Cardiac septum (tissue), 1 donor: ENCODE measurements at places on chromosomes 12 and 14.

GRCh38 chr14:31968956-31969698 is 108.0 kb upstream of the ARHGAP5 start:
- DNase-seq: no peak

GRCh38 chr12:22657538-22657937 is 32.6 kb downstream of the ETNK1 start:
- no peak for DNase-seq

GRCh38 chr12:19654650-19655376 is 215.5 kb downstream of the AEBP2 start:
- no peak for DNase-seq

DNA sequence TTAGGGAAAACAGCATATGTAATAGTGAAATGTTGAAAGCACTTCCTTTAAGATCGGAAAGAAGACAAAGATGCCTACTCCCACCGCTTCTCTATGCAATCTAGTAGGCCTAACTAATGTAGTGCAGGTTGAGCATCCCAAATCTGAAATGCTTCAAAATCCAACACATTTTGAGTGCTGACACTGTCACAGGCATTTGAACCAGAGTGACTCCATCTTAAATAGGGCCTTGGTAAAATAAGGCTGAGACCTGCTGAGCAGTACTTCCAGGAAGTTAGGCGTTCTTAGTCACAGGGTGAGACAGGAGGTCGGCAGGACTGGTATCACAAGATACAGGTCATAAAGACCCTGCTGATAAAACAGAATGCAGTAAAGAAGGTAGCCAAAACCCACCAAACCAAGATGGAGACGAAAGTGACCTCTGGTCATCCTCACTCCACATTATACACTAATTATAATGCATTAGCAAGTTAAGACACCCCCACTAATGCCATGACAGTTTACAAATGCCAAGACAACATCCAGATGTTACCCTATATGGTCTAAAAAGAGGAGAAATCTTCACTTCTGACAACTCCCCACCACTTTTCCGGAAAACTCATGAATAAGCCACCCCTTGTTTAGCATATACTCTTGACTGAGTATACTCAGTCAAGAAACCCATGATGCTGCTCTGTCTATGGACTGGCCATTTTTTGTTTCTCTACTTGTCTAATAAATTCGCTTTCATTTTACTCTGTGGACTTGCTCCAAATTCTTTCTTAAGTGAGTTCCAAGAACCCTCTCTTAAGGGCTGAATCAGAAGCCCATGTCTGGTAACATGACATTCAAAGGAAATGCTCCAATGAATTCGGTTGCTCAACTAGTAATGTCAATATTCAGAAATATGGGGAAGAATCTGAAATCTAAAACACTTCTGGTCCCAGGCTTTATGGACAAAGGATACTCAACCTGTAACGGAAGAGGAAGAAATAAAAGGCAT is 47.1 kb upstream of the MTERF2 start:
- DNase-seq: no peak

DNA sequence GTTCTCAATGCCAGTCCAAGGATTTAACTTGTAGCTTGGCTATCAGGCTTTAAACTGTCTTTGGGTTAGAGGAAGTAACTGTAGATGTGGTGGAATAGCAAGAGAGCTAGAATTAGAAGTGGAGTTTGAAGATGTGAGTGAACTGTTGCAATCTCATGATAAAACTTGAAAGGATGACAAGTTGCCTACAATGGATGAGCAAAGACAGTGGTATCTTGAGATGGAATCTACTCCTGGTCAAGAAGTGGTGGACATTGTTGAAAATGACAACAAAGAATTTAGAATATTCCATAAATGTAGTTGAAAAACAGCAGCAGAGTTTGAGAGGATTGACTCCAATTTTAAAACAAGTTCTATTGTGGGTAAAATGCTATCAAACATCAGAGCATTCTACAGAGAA is 199.0 kb downstream of the DUSP6 start:
- no peak for DNase-seq

GRCh38 chr12:65252515-65252914 is 26.0 kb upstream of the MSRB3 start:
- DNase-seq: no peak

GRCh38 chr12:24850496-24850895 is 98.4 kb downstream of the BCAT1 start:
- no peak for DNase-seq

GRCh38 chr12:1418144-1418543 is 176.2 kb downstream of the FBXL14 start:
- no peak for DNase-seq

DNA sequence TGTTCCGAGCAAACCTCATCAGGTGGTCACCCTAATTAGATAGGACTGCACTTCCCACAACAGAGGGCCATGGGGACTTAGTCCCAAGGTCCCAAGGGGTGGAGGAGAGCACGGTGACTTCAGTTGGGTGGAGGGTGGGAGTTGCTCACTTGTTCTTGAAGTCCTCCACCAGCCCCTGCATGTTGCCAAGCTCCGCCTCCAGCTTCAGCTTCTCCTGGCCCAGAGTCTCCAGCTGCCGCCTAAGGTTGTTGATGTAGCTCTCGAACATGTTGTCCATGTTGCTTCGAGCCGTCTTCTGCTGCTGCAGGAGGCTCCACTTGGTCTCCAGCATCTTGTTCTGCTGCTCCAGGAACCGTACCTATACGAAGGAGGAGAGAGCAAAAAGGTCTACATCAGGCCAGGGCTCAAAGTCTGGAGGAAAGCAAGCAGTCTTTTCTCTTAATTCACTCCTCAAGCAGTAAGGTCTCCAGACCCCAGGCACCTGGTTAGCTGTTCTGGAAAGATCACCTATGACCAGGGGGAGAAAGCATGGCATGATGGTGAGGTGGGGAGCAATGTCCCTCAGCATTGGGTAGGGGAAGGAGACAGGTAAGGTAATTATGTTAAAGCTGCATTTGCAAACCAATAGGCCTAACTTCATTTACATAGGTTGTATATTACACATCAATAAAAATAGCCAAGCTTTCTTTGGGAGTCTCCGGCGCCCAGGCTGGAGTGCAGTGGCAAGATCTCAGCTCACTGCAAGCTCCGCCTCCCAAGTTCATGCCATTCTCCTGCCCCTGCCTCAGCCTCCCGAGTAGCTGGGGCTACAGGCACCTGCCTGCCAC is 2.9 kb downstream of the KRT8 start:
- DNase-seq: no peak

DNA sequence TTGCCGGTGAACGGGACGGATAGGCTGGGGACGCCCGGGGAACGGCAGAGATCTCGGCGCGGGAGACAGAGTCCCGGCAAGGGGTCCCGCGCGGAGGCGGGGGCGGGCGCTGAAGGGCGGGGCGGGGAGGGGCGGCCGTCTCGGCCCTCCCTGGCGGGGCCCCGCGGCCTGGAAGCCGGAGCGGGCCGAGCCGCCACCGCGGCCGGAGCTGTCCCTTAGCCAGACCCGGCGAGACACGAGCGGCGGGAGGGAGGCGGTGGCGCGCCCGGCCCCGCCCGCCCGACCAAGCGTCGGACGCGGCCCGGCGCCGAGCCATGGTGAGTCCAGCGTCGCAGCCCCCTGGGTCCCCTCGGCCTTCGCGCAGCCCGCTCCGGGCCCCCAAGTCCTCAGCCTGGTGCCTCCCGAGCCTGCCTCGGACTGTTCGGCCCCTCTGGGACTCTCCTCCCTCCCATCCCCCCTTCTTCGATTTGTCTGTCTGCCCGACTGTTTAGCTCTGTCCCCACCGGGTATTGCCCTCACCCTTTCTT is at the start of gene ARHGEF40:
Gene ARHGEF40 (plus strand): TSS at position 222 of the 527 bp plus-strand sequence. CDS start 93 bp downstream, at position 315.
- no peak for DNase-seq

DNA sequence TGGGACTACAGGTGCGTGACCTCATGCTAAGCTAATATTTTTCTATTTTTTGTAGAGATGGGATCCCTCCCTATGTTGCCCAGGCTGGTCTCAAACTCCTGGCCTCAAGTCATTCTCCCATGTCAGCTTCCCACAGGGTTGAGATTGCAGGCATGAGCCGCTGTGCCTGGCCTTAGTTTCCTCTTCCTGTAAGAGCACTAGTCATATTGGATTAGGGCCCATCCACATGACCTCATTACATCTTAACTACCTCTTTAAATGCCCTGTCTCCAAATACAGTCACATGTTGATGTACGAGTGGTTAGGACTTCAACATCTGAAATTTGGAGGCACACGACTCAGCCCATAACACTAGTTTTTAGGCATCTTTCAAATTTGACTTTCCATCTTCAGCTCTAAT is 72.2 kb upstream of the RASSF3 start:
- DNase-seq: no peak

DNA sequence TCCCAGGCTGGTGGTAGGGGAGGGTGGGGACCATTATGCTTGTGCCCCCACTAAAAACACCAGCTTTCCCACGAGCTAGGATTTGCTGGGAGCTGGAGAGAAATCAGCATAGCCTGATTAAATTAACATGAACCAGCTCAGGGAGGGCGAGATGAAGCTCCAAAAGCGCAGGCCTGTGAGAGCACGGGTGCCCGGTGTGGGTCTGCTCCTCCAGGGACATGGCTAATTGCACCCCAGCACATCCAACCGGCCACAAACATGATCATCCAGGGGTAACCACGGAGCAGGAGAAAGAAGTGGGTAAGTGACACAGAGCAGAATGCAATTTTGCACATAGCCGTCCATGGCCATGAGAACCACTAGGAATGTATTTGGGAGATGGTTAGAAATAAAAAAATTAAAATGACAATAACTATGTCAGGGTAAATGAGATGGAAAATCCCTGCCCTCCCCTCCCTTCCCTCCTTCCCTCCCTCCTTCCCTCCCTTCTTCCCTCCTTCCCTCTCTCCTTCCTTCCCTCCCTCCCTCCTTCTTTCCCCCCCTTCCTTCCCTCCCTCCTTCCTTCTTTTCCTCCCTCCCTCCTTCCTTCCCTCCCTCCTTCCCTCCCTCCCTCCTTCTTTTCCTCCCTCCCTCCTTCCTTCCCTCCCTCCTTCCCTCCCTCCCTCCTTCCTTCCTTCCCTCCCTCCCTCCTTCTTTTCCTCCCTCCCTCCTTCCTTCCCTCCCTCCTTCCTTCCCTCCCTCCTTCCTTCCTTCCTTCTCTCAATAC is 26.9 kb downstream of the CLMN start:
- DNase-seq: no peak

DNA sequence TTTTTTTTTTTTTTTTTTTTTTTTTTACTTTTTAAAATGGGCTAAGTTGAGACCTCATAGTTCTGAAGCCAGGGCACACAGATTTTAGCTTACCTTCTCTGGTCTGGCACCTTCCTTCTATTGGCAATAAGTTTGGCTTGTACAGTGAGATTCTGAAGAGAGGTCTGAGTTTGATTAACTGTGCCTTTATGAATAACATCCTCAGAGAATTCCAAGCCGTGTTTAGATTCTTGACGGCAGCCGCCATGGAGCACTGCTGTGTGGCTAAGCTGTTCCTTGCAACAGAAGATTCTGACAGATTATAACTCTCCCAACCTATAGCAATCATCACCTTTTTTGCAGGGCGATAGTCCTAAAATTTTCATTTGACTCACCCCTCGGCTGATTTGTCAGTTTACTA is 354.9 kb upstream of the FAR2 start:
- DNase-seq: no peak

GRCh38 chr12:93380480-93381121 is 2.9 kb downstream of the NUDT4 start:
- DNase-seq: no peak

GRCh38 chr12:11705010-11705409 is 55.5 kb downstream of the ETV6 start:
- no peak for DNase-seq

GRCh38 chr12:11321980-11322379 is 11.7 kb upstream of the PRB4 start:
- DNase-seq: no peak

DNA sequence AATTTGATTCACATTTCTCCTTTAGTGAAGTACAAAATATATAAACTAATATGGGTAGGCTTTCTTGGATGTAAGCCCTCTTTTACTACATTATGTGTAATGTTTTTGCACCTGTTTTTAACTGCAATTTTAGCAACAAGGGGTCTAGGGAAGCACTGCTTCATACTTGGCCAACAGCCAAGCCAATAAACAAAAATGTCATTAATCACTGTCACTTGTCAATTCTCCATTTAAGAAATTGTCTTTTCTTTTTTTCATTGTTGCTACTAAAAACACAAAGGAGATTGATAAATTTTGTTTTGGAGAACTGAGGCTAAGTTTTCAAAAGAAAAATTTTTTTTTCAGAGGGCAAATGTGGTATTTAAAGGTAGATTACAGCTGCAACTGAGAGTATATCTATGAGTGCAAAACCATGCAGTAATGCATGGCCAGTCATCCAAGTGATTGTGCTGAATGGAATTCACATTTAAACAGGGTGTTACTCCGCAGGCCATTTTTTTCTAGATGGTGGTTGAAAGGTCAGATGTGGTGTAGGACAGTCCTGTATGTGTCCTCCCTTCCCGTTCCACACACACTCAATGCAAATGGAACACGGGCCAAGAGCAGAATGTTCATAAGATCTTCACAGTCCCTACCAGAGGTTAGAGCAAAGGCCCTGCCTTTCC is 503.0 kb upstream of the LMO3 start:
- DNase-seq: no peak

- DNase-seq: no peak
Observed at GRCh38 chr14:71228711-71229110, 321.5 kb downstream of the PCNX1 start.

GRCh38 chr12:46677749-46678148 is 148.0 kb downstream of the SLC38A4 start:
- DNase-seq: no peak

GRCh38 chr14:84783511-84783910 is 746.4 kb upstream of the FLRT2 start:
- DNase-seq: no peak

DNA sequence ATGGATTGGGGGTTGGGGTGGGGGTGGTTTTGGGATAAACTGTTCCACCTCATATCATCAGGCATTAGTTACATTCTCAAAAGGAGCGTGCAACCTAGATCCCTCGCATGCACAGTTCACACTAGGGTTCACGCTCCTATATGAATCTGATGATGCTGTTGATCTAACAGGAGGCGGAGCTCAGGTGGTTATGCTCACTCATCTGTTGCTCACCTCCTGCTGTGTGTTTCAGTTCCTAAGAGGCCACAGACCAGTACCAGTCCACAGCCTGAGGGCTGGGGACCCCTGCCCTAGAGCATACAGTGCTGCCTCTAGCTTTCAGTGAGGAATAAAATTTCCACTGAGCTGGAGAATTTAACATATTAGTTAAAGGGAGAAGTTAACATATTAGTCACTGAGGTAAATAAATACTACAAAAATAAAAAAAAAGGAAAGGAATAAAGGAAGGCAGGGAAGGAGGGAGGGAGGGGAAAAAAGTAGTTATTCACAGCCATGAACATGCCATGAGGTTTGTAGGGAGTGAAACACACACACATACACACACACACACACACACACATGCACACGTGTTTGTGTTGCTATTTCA is 612.7 kb upstream of the TBX3 start:
- DNase-seq: no peak

- no peak for DNase-seq
Observed at GRCh38 chr14:99268810-99269707, 2.9 kb downstream of the BCL11B start.

- DNase-seq: no peak
Observed at GRCh38 chr12:28535216-28535615, 345.0 kb downstream of the CCDC91 start.

- DNase-seq: no peak
Observed at GRCh38 chr14:22650960-22651521, 6.9 kb upstream of the OR6J1 start.

- DNase-seq: no peak
Observed at GRCh38 chr14:89503431-89503996, 86.5 kb upstream of the FOXN3 start.

GRCh38 chr14:86038387-86039042 is 508.6 kb downstream of the FLRT2 start:
- no peak for DNase-seq
